Spleen (tissue), 13 donors: ENCODE measurements at places on chromosomes 7 and 10. TPM values are rescaled to one million over a fixed set of nuclear protein-coding genes. Genes with fewer than 3 reads are reported as not detected.

The TOMM7 gene
- 352 TPM for total RNA-seq

GRCh38 chr7:100091411-100092181 lies 2.8 kb downstream of the COPS6 start:
- H3K36me3 ChIP-seq: peaks cover 66% of the 10 kb centered on the region
- DNase-seq: no peak
- H3K27ac ChIP-seq: no peak overlapping the region
- H3K27me3 ChIP-seq: no peaks in the 10 kb centered on the region

The NDUFA5 gene
- total RNA-seq: 60.5 TPM

GRCh38 chr10:98492763-98493162 lies 46.0 kb upstream of the HPS1 start:
- no peaks in the 10 kb centered on the region for H3K4me1 ChIP-seq
- H3K27me3 ChIP-seq: no peaks in the 10 kb centered on the region
- no peak overlapping the region for H3K27ac ChIP-seq
- no peak overlapping the region for H3K4me3 ChIP-seq
- no peaks in the 10 kb centered on the region for H3K36me3 ChIP-seq

GRCh38 chr10:52020702-52021101 lies 293.4 kb upstream of the DKK1 start:
- no peaks in the 10 kb centered on the region for H3K36me3 ChIP-seq
- no peak overlapping the region for H3K4me3 ChIP-seq
- no peak overlapping the region for H3K27ac ChIP-seq
- no peaks in the 10 kb centered on the region for H3K4me1 ChIP-seq
- H3K27me3 ChIP-seq: no peaks in the 10 kb centered on the region

DNA sequence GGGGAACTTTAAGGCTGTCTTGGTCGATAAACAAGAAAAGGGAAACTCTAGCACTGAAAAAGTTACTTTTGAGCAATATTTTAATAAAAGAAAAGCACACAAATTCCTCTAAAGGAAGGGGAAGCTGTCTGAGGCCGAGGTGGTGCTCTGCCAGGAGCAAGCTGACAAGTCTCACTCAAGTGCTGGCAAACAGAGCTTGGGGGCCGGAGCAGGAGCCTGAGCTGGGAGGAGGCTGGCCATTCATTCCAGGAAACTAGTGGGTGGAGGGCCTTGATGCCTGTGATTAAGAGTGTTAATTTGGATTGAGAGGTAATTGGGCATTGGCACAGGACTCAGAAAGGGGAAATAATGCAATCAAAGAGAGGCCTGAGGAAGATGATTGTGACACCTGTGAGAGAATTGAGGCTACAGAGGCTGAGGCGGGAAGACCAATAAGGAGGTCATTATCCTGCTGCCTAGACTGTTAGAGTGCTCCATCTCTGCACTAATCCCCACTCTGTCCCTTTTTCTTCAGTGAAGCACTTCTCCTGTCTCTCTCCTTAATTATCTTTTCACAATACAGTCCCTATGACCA lies 154.9 kb upstream of the COL1A2 start:
- no peaks in the 10 kb centered on the region for H3K27me3 ChIP-seq
- no peaks in the 10 kb centered on the region for H3K4me1 ChIP-seq
- no peak for DNase-seq
- H3K27ac ChIP-seq: no peak overlapping the region
- H3K36me3 ChIP-seq: no peaks in the 10 kb centered on the region

- no peaks in the 10 kb centered on the region for H3K36me3 ChIP-seq
- no peaks in the 10 kb centered on the region for H3K4me1 ChIP-seq
- no peak overlapping the region for H3K4me3 ChIP-seq
- H3K27ac ChIP-seq: no peak overlapping the region
- no peak for DNase-seq
Observed at GRCh38 chr10:18793951-18794350, 134.7 kb downstream of the ARL5B start.

DNA sequence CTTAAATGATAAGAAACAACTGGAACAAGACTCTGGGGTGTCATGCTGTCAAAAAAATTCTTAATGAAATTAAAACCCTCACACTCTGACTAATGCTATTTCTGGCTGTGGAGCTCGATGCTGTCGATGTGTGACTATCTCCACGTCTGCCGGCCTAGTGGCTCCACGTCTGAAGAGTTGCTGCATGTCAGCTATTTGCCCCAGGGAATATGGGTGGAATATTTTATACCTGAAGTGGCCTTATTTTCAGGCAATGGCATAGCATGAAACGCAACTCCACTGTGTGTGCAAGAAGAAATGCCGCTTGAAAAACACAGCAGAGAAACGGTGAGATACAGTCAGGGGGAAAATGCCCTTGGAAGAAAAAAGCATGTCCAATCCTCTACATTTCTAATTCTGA lies 50.9 kb upstream of the MGMT start:
- H3K4me1 ChIP-seq: no peaks in the 10 kb centered on the region
- no peak overlapping the region for H3K4me3 ChIP-seq

GRCh38 chr10:24307696-24308485 lies 99.0 kb downstream of the KIAA1217 start:
- no peaks in the 10 kb centered on the region for H3K4me1 ChIP-seq
- no peak for DNase-seq
- no peak overlapping the region for H3K4me3 ChIP-seq
- no peaks in the 10 kb centered on the region for H3K36me3 ChIP-seq
- no peaks in the 10 kb centered on the region for H3K27me3 ChIP-seq

- peaks cover 10% of the 10 kb centered on the region for H3K36me3 ChIP-seq
- no peaks in the 10 kb centered on the region for H3K27me3 ChIP-seq
- H3K4me3 ChIP-seq: no peak overlapping the region
- no peak for DNase-seq
Observed at GRCh38 chr10:79193694-79194382, 125.1 kb downstream of the ZMIZ1 start.

GRCh38 chr7:21064698-21065648 lies 278.3 kb upstream of the SP8 start:
- no peaks in the 10 kb centered on the region for H3K27me3 ChIP-seq
- H3K27ac ChIP-seq: no peak overlapping the region
- no peak overlapping the region for H3K4me3 ChIP-seq
- DNase-seq: no peak

DNA sequence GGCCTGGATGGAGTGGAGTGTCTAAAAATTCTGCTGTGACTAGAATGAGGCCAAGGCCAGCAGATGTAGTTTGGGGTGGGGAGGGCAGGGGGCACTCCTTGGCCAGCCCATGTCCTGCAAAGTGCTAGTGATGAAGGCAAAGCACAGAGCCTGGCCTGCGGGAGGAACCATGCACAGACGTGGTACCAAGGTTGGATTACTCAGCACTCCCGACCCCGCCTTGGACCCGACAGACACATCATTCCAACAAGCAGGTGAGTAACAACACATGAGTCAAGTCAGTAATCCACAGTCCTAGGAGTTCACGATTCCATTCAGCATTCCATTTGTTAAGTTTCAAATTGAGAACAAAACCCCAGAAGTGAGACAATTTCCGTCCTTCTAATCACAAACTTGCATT lies 317.3 kb downstream of the TCERG1L start:
- no peak overlapping the region for H3K27ac ChIP-seq
- H3K27me3 ChIP-seq: no peaks in the 10 kb centered on the region
- DNase-seq: peak; percentile 51
- H3K4me1 ChIP-seq: no peaks in the 10 kb centered on the region
- no peak overlapping the region for H3K4me3 ChIP-seq
- H3K36me3 ChIP-seq: no peaks in the 10 kb centered on the region

The MARVELD1 gene
- 11.0 TPM for total RNA-seq
